ENCODE measurements at places on chromosomes 11 and 22. TPM values are rescaled to one million over a fixed set of nuclear protein-coding genes. Genes with fewer than 3 reads are reported as not detected.

The CFAP68 gene
- 21.2 TPM for total RNA-seq

The SLCO2B1 gene
- total RNA-seq, result 0.07 TPM

The POTEH gene
- total RNA-seq, result not detected

The SPINDOC gene
- total RNA-seq, result 16.1 TPM

The CADM1 gene
- total RNA-seq, result 3.3 TPM

The MMP8 gene
- not detected for total RNA-seq

The OR2D2 gene
- total RNA-seq, result not detected

The PANX3 gene
- total RNA-seq, result not detected

The ARHGAP8 gene
- 29.4 TPM for total RNA-seq

Data from airway epithelial cell (primary cell).